ENCODE measurements at places on chromosomes 13 and 19. TPM values are rescaled to one million over a fixed set of nuclear protein-coding genes. Genes with fewer than 3 reads are reported as not detected.
A peak's percentile ranks its signal among the peaks of the same experiment; 100 is the strongest.

DNA sequence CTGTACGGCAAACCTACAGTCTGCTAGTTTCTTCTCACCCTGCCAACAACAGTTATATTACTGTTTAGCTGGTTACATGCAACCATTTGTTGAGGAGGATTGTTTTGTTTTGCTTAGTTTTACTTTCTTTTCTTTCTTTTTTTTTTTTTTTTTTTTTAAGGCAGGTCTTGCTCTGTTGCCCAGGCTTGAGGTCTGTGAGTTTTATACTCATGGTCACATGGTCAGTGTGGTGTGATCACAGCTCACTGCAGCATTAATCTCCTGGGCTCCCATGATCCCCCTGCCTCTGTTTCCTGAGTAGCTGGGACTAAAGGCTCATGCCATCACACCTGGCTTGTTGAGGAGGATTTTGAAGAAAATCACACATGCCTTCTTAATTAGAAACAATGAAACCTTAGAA is 505.6 kb downstream of the GPC5 start:
- no peak for ATAC-seq

DNA sequence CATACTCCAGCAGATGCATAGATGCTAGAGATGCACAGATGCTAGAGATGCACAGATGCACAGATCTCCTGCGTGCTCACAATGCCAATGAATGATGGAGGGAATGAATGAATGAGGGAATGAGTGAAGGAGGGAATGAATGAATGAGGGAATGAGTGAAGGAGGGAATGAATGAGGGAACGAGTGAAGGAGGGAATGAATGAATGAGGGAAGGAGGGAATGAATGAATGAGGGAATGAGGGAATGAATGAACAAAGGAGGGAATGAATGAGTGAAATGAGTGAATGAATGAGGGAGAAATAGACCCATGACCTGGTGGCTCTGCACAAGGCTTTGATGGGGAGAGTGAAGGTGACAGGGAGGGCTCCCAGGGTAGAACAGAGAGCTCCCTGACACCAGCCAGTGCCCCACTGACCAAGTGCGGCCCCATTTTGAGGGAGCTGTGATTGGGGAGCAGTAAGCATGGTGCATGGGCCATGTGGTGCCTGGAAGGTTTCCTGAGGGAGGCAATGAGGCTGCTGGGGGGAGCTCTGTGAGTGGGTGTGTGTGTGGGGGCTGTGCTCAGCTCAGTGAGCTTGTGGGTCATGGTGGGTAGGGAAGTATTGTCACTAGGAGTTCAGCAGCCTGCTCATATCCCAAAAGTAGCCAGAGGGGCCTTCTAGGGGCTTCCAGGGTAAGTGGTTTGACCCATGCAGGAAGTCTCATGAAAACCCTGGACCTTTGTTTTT is 12.7 kb downstream of the SLC27A1 start:
- no peak for ATAC-seq

- ATAC-seq, result no peak
Measured at GRCh38 chr13:26752671-26753070, 7.9 kb downstream of the GPR12 start.

DNA sequence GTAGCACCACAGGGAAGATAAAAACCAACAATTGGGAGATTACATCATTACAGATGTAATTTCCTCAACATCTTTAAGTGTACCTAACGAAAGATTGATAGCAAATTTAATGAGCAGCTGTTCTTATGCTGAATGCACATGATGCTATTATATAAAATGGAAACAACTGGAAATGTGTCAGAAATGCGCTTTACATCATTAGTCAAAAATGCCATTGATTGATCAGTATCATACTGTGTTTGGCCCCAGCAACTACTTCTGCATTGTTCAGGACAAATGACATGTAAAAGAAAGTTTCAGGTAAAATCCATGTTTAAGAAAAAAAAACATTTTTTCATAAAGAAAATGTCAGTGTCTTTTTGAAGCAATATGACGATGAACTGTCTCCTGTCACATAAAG is 625.5 kb upstream of the MIR17HG start:
- no peak for ATAC-seq

- ATAC-seq, result no peak
Measured at GRCh38 chr19:32971012-32971595, 654 bp downstream of the CEP89 start.

GRCh38 chr13:112836940-112837339 is 132.1 kb upstream of the MCF2L start:
- ATAC-seq, result no peak

GRCh38 chr19:33641956-33642498 is 20.3 kb downstream of the CHST8 start:
- ATAC-seq, result no peak

DNA sequence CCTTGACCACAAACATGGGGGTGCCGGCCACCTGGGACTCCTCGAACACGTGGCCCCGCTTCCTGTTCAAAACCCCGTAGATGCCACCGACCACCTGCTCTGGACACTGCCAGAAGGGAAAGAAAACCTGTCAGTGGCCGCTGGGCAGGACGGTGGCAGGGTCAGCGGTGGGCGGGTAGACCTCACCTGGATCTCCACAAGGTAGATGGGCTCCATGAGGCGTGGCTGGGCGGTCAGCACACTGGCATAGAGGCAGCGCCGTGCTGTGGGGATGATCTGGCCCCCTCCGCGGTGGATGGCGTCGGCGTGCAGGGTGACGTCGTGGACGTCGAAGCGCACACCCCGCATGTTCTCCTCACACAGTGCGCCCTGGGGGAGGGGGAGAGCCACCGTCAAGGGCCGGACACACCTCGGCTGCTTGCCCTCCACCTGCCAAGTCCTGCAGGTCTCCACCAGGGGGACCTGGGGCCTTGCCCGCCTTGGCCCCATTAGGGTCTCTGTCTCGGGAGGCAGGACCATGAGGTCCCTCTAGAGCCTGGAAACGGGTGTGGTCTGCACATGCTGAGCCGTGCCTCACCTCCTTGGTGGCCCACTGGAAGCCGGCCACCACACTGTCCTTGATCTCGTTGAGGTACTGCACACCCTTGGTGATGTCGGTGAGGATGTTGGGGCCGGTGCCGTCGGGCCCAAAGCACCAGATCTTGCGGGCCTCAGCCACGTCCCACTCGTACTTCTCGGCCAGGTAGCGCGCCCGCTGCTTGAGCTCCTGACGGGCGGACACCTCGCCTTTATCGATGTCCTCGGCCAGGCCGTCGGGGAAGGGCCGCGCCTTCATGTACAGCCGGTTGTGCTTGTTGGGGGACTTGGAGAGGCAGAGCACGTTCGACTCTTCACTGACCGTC is 6.6 kb upstream of the DAPK3 start:
- no peak for ATAC-seq

DNA sequence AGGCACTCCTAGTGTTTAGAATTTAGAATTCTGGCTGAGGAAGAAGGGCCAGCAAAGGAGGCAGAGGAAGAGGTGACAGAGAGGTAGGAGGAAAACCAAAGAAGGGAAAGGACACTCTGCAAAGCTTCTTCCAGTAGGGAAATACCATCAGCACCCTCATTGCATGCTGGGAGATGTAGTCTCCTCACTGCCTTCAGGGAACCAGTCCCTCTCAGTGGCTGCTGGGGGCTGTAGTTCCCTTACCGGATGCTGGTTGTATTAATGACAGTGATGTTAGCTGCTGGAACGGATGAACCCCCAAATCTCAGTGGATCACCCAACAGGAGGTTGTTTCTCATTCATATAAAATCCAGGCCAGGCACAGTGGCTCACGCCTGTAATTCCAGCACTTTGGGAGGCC is 10.1 kb downstream of the GRIN2D start:
- no peak for ATAC-seq

GRCh38 chr19:19192910-19193423 is 909 bp downstream of the RFXANK start:
- ATAC-seq, result no peak

- no peak for ATAC-seq
Measured at GRCh38 chr13:76725211-76725610, 161.0 kb downstream of the KCTD12 start.

DNA sequence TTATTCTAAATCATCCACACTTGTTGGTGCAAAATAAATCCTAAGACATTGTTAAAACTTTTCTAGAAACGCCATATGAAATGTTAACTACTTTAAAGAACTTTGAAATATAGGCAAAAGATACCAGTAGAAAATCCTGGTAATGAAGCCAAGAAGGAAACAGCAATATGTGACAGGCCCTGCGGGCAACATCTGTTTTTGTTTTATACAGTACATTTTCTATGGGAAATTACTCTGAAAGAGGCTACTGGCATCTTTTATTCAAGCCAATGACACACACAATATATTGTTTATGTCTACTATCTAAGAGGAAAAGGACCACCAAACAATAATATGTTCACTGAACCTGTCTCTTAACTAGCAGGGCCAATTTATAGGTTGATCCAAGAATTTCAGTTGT is 829.7 kb downstream of the PCDH17 start:
- no peak for ATAC-seq

GRCh38 chr13:49776871-49777270 is 15.6 kb downstream of the KPNA3 start:
- ATAC-seq, result no peak

GRCh38 chr19:53466726-53467484 is 628 bp upstream of the ZNF813 start:
- peak; percentile 47 for ATAC-seq

- ATAC-seq, result no peak
Measured at GRCh38 chr13:72651144-72651543, 76.3 kb downstream of the MZT1 start.

The ZNF580 gene
- total RNA-seq, result 22.2 TPM

The ZNF776 gene
- 7.9 TPM for total RNA-seq

The KLF1 gene
- total RNA-seq, result not detected

The GPC5 gene
- 0.09 TPM for total RNA-seq

The BORA gene
- total RNA-seq, result 16.6 TPM

The HCST gene
- 47.6 TPM for total RNA-seq

The FUZ gene
- total RNA-seq, result 19.1 TPM

The ZNF880 gene
- 5.7 TPM for total RNA-seq
